ENCODE measurements at places on chromosomes 12 and 14.

DNA sequence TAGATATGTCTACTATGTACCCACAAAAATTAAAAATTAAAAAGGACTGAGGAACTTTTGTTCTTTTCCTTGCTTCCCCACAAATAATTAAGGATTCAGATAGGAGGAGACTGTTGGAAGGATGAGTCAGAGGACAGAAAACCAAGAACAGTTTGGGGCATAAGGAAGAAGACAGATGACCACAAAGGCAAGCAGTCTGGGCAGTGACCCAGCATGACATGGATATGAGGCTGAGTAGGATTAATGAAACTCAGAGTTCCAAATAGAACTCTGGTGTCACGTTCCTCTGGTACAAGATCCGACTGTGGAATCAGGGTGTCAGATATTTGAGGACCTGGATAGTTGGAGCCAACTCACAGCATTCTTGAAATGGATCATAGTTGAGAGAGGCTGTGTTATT is 89.3 kb upstream of the SLC38A4 start:
- DNase-seq, result no peak

- no peak for DNase-seq
These were observed 167.2 kb downstream of the KCNA5 start for GRCh38 chr12:5210923-5211290.

- peak; percentile 4 for DNase-seq
These were observed 89.7 kb downstream of the ADGRD1 start for GRCh38 chr12:131043401-131043871.

- no peak for DNase-seq
These were observed 276.9 kb upstream of the PRKD1 start for GRCh38 chr14:30204431-30204980.

DNA sequence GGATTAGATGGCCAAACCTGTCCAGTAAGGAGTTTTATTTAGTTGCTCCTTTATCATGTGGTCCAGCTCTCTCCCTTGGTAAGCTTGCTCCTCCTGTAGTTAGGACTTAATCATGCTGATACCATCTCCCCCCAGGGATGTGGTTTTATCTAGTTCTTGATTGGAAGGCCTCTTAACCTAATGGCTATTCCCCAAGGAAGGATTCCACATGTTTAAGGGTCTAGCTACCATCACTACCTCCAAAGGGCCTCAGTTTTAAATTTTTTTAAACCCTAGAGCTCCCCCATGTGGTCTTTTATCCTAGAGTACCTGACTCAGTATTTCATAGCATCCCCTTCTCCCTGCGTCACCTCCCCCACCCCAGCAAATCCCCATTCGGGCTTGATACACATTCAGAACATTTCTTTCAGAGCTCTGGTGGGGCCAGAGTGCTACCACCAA is 22.5 kb downstream of the MAP3K12 start:
- DNase-seq, result peak; percentile 38
